Cardiac muscle cell (in vitro differentiated cells and primary cell): ENCODE measurements at places on chromosomes 4 and X.
A peak's percentile ranks its signal among the peaks of the same experiment; 100 is the strongest.

- no peak for DNase-seq
Observed at GRCh38 chr4:188624370-188624769, 485.1 kb downstream of the TRIML1 start.

DNA sequence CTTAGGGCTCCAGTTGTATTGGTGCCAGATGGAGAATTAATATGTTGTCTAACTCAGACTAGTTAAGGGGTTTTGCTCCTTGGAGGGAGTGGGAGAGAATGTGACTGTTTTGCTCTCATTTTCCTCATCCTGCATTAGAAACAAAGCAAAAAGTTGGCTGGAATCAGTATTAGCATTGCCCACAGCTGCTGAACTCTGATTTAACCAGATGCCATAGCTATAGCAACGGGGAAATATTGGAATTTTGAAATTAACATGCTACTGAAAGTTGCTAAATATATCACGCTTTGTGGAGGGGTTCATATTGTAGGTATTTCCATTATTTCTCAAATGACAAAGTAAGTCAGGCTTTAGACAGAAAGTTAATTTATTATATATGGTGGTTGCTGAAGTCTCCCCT, 66.7 kb upstream of the EOLA2 start:
- no peak for DNase-seq

GRCh38 chr4:54946741-54947140, 178.7 kb downstream of the KDR start:
- no peak for DNase-seq

DNA sequence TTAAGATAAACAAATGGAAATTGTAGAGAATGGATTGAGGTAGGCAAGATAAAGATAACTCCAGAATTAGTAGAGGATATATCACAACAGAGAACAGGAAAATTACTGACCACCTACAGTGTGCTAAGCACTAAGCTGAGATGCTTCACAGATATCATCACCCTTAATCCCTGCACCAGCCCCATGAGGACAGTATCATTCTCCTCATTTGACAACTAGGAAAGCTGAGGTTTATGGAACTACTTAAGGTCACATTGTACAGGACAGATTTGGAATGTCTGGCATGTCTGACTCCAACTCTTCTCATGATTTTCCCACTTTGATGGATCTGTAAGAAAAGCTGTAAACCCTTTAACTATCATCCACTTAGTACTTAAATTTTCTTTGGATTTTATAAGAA, 95.5 kb downstream of the CASK start:
- DNase-seq, result peak; percentile 29

DNA sequence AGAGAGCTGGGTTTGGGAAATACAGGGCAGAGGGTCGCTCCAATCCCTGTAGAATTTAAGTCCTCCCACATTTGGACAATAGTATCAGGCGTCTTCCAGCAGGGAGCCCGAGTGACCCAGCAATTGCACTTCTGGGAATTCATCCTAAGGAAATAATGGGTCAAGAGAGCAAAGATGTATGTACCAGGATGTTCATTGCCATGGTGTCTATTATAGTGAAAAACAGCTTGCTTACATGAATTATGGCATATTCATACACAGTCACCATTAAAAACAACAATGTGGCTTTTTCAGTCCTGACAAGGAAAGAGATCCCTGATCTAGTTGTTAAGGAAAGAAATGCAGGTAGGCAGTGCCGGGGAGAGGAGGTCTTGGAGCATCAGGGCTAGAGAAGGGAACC, 167.7 kb downstream of the PJA1 start:
- no peak for DNase-seq

- DNase-seq, result peak; percentile 42
Observed at GRCh38 chr4:95304898-95305297, 243.9 kb downstream of the UNC5C start.

- no peak for DNase-seq
Observed at GRCh38 chr4:38704622-38705154, 40.7 kb downstream of the KLF3 start.

DNA sequence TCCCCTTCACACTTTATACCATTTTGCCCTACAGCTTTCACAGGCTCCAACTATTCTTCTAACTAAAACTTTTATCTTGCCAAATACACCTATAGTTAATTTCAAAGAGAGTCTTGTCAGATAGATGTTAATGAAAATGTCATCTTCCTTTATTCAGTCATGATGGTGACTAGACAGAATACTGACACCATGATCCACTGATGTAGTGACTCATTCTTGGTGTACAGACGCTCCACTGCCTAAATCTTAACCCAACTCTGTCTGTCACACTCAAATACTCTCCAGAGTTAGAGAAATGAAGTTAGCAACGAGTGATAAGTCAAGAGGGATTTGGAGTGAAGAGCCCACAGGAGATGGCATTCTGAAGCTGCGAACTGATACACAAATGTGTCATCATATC, 32.1 kb upstream of the HDAC8 start:
- no peak for DNase-seq

DNA sequence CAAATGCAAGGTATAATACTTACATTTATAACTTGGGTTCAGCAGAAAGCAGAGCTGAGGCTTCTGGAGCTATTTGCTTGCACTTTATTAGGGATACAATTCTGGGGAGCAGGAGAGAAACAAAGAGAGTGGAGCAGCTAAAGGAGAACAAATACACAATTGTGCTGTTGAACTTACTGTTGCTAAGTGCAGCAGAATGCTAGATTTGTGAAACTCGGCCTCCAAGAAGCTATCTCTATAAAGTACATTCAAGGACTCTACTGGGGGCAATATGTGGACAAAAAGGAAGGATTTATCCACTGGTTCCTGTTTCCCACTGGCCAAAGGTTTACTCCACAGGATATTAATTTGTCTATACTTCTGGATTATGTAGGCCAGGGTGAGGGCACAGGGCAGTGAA, 86.8 kb downstream of the PPP1R2C start:
- no peak for DNase-seq

DNA sequence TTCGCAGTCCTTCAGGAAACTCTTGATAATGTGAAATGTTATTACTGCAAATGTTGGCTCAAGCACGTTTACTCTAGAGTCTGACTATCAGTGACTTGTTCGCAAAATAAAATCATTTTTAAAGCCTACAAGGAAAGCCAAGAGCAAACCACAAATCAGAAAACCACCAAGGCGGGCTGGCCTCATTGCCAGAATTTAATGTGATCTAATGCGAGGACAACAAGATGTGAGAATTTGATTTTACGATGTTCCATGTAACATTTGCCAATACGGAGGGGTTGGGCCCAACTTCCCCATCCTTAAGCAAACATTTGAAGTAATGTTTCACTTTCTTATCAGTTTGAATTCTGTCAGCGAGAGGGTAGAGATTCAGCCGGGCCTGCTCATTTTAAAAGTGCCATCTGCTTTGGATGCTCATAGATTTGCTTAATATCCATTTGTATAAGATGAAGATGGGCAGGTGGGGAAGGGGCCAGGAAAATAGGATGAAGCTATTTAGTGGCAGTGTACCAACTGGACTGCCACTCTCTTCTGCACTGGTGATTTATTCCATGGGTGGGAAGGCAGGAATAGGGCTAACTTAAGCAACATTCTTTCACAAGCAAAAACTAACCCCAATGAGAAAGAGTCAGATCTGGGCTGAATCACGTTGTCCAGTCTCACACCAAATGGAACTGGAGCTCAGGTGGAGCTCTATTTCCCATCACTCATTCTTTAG, 225.3 kb downstream of the ANAPC10 start:
- DNase-seq, result peak; percentile 71

DNA sequence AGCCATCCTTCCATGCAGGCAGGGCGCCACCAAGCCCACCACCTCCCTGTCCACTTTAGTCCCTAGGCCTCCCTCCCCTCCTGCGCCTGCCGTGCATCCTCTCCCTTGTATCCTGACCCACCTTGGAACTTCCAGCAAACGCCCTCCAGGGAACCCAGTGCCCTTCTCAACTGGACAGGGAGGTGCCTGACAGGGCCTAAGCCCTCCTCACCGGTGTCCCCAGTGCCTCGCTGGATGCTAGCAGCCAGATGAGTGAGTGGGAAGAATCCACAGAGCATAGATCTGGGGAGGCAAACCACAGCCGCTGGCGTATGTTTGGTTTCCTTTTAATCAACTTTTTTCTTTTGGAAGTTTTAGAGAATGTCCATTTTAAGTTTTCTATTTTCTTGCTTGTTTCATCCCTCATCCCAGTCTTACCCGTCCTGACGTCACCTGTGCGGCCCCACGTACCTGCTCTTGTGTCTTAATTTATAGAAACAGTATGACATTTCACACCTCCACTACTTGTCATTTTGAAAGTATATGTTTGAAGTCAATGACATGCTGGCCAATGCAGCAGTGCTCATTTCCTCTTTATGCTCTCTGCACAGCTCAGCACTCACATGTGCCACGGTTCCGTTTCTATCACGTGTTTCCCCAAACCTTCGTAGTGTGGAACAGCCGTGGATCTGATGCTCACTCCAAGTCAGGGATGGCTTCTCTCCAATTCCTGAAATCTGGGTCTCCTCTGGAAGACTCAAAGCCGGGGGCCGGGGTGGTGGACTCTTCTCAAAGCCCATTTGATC, 3.4 kb upstream of the HMX1 start:
- DNase-seq, result no peak

DNA sequence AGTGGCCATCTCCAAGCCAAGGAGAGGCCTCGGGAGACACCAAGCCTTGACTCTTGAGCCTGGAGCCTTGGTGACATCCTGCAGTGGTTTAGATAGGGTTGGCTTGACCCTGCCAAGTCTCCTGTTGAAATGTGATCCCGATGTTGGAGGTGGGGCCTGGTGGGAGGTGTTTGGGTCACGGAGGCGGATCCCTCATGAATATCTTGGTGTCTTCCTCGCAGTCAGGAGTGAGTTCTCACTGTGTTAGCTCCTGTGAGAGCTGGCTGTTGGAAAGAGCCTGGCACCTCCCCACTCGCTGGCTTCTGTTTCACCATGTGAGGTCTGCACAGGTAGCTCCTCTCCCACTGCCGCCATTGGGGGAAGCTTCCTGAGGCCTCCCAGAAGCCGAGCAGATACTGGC, 38.8 kb downstream of the ADRA2C start:
- DNase-seq, result no peak

DNA sequence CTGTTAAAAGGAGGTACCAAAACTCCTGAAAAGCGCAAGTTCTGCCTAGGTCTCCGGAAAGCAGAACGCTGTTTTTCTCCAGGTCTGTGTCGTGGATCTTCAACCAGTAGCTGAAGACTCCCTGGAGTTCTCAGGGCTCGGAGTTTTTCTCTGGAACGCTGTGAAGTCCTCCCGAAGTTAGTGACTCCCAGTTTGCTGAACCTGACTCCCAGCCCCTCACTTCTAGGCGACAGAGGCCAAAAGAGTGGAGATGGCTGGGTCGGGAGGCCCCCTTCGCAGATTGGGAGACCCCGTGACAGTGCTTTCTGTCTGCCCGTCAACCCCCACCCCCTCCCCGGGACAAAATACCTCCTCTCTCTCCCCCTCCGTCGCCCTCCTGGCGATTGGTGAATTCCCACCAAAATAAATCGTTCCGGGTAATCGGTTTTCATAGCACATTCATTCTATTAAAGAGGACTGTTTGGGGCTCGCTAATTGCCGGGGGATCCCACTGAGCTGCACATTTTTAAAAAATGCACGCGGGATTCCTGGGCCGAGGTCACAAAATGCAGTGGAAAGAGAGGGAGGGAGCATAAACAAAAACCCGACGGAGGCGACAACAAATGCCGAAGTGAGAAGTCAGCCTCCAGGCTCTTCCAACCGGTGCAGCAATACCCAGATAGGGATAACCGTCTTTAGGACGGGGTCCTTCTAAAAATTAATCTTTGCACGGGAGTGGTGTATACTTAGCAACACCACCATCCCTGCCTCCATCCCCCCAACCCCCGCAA, 4.0 kb upstream of the MSX1 start:
- no peak for DNase-seq

DNA sequence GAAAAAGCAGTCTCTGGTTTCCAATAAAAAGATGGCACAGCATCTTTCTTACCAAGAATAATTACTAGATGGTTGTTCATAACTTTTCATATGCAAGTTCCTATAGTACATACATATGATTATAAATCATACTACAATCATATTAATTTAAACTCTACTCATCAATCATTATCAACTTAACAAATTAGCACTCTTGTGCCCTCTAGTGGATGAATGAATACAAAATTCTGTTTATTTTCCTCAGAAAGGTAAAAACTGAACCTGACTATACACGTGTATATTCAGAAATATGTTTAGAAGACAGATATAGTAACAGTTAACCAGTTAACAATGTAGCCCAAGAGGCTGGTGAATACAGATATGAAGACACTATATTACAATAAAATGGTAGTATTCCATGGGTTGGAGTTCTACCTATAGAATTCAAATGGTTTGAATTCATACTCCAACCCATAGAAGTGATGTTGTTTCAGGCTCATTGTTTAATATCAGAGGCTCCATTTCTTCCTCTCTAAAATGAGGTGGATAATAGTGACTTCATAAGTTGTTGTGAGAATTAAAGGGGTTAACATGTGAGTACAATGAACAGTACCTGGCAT, 100.0 kb downstream of the ADAMTS3 start:
- peak; percentile 52 for DNase-seq

- DNase-seq, result peak; percentile 29
Observed at GRCh38 chr4:74377714-74378113, 12.8 kb downstream of the EREG start.

GRCh38 chr4:105140684-105141490, 5.8 kb upstream of the TET2 start:
- DNase-seq, result peak; percentile 65

DNA sequence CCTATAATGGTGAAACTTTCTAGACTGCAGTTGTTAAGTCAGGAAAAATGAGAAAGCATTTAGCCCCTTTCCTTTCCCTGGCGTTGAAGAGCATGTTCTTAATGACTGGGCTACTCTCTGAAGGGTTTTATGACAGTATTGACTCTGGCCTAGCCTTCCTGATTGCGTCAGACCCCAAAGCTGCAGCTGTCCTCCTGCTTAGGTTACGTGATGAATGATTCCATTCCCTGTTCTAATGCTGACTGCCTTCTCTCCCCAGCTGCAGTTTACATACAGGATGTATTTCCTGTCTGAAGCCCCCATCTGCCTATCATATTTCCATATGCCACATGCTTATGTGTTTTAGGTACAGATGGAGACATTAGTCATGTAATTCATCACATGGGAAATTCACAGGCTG, 105.8 kb upstream of the EGFL6 start:
- DNase-seq, result no peak

GRCh38 chr4:2761035-2761923, 5.1 kb upstream of the TNIP2 start:
- no peak for DNase-seq

GRCh38 chr4:80240976-80241375, 25.5 kb upstream of the FGF5 start:
- DNase-seq, result no peak
